Hematopoietic multipotent progenitor cell treated with erythropoietin and hydrocortisone succinate and interleukin-3 and kit ligand, for 4 days (in vitro differentiated cells): ENCODE measurements at places on chromosomes 12 and 14.

- DNase-seq, result no peak
Observed at GRCh38 chr12:21894792-21895595, 46.2 kb downstream of the ABCC9 start.

DNA sequence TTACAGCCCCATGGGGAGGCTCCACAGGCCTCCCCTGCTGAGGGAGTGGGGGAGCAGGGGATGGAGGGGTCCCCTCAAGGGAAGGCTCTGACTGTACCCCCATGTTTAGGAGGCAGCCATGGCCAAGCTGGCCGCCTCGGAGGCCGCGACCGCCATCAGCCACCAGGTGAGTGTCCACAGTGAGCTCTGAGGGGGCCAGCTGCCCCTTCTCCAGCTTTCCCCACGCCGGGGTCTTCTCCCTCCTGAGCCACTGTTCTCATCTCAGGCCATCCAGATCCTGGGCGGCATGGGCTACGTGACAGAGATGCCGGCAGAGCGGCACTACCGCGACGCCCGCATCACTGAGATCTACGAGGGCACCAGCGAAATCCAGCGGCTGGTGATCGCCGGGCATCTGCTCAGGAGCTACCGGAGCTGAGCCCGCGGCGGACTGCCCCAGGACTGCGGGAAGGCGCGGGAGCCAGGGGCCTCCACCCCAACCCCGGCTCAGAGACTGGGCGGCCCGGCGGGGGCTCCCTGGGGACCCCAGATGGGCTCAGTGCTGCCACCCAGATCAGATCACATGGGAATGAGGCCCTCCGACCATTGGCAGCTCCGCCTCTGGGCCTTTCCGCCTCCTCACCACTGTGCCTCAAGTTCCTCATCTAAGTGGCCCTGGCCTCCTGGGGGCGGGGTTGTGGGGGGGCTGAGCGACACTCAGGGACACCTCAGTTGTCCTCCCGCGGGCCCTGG lies 13.6 kb downstream of the ACADS start:
- DNase-seq, result no peak

GRCh38 chr12:18752280-18752920 lies 14.5 kb downstream of the CAPZA3 start:
- DNase-seq, result peak; percentile 38

- DNase-seq, result no peak
Observed at GRCh38 chr12:48810903-48811431, 7.3 kb upstream of the CACNB3 start.

GRCh38 chr12:80200414-80200813 lies 101.1 kb downstream of the OTOGL start:
- DNase-seq, result no peak

DNA sequence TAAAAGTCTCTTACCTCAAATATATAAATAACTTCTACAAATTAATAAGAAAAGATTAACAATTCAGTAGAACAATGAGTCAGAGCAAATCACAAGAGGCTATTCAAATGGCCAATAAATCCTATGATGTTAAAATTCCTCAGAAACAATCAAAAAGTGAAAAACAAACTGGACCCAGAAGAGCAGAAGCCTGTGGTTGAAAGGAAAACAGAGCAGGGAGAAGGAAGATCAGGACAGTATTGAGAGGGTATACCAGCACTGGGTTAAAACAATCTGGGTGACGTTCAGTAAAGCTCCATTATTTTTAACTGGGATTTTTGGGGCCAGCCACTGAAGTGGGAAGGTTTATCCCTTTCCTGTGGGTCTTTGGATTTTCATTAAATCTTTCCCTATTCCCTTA lies 39.7 kb upstream of the PCED1B start:
- DNase-seq, result no peak

- no peak for DNase-seq
Observed at GRCh38 chr14:61486930-61487495, 165.6 kb downstream of the PRKCH start.

DNA sequence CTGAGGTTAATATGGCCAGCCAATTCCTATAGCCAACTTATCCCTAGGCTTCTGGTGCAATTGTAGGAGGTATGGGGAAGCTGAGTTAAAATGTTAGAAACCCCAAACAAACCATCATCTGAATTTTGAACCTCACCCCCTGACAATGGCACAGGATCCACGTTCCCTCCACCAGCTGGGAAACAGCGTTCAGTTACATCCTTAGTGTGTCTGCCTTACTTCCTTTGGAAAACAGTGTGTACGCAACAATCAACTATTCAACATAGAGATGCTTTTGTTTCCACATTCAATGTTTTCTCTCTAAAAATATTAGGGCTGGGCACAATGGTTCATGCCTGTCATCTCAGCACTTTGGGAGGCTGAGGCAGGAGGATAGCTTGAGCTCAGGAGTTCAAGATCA lies 203.4 kb downstream of the TTC7B start:
- no peak for DNase-seq

DNA sequence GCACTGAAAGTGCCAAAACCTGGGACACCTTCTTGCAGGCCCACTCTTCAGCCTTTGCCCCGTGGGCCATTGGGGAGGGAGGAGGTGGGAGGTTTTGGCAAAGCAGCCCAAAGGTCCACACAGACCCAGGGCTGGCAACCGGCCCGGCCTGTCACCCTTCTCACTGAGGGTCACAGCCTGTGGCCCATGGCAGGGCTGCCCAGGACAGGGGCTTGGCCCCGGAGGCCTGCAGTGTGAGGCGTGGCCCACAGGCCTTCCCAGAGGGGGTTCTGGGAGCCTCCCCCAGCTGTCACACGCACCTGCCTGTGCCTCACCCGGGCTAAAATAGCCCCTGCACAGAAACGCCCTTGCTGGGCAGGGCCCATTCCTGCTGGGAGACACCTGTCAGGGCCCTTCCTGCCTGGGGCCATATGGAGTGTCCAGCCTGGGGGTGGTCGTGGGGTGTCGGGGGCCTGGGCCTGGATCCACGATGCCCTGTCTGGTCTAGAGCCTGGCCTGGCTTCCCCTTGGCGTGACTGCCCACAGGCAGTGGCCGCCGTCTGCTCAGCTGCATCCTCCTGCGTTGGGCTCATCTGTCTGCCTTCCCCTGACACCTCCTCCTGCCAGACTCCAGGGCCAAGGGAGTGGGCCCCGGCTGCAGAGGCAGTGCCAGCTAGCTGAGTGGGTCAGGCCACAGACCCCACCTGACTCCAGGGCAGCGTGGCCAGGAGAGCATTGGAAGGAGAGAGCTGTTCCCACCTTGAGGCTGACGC lies 19.2 kb downstream of the PACS2 start:
- no peak for DNase-seq

DNA sequence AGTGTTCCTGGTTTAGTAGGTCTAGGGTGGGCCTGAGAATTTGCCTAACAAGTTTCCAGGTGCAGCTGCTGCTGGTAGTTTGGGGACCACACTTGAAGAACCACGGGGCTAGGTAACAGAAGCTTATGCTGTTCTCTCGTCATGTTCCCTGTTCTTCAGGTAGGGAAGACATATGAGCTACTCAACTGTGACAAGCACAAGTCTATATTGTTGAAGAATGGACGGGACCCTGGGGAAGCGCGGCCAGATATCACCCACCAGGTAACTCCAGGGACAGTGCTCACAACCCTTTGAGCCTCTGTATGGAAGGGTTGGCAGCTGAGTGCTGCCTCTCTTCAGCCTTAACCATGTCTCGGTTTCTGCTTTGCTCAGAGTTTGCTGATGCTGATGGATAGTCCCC lies 3.5 kb downstream of the EMG1 start:
- DNase-seq, result no peak
